ENCODE measurements at places on chromosomes 4 and X. TPM values are rescaled to one million over a fixed set of nuclear protein-coding genes. Genes with fewer than 3 reads are reported as not detected.

UGT2B15 gene
- total RNA-seq = not detected

SPINK2 gene
- total RNA-seq = not detected

BRS3 gene
- total RNA-seq = not detected

SH3D19 gene
- total RNA-seq = 22.9 TPM

SUV39H1 gene
- total RNA-seq = 18.9 TPM

ANK2 gene
- total RNA-seq = 21.2 TPM

MAGEA11 gene
- not detected for total RNA-seq

MAGEA2B gene
- 0.77 TPM for total RNA-seq

ARR3 gene
- not detected for total RNA-seq

VCX gene
- 2.8 TPM for total RNA-seq

GLOD5 gene
- not detected for total RNA-seq

MXRA5 gene
- 1.1 TPM for total RNA-seq

UGT2B17 gene
- not detected for total RNA-seq

PASD1 gene
- total RNA-seq = not detected

ETDA gene
- total RNA-seq = not detected

AFM gene
- not detected for total RNA-seq

SMIM31 gene
- total RNA-seq = not detected

CAPN6 gene
- not detected for total RNA-seq

MAGEB1 gene
- not detected for total RNA-seq

TMEM165 gene
- 109 TPM for total RNA-seq

PABPC5 gene
- not detected for total RNA-seq

GAGE13 gene
- not detected for total RNA-seq

GPR50 gene
- not detected for total RNA-seq

HMX1 gene
- total RNA-seq = not detected

TEX13D gene
- not detected for total RNA-seq

MAGEA2 gene
- total RNA-seq = not detected

C1QTNF7 gene
- not detected for total RNA-seq

PCYT1B gene
- total RNA-seq = not detected

MRPL1 gene
- 35.2 TPM for total RNA-seq

EXOSC9 gene
- 85.4 TPM for total RNA-seq

BANK1 gene
- 0.24 TPM for total RNA-seq

KLB gene
- not detected for total RNA-seq

ARHGAP36 gene
- total RNA-seq = not detected

GRID2 gene
- total RNA-seq = not detected

SYP gene
- 0.48 TPM for total RNA-seq

EVC2 gene
- total RNA-seq = not detected

RNF212 gene
- not detected for total RNA-seq

CACNA1F gene
- not detected for total RNA-seq

SERTM2 gene
- total RNA-seq = not detected

TAF9B gene
- total RNA-seq = 55.8 TPM

PRKG2 gene
- total RNA-seq = 0.02 TPM

RIPPLY1 gene
- total RNA-seq = 0.10 TPM

EDNRA gene
- 0.31 TPM for total RNA-seq

STARD8 gene
- total RNA-seq = 4.9 TPM

GABRB1 gene
- 1.7 TPM for total RNA-seq

C4orf46 gene
- 32.1 TPM for total RNA-seq

ETDB gene
- total RNA-seq = not detected

RAB41 gene
- total RNA-seq = not detected
